ENCODE measurements at places on chromosomes 7 and 10.
A peak's percentile ranks its signal among the peaks of the same experiment; 100 is the strongest.

GRCh38 chr7:81769891-81770727, at the start of gene HGF:
HGF (minus strand) TSS chr7:81770047; CDS start chr7:81769971, 76 bp downstream.
- peak; percentile 64 for DNase-seq

GRCh38 chr10:96285331-96285752, 14.0 kb upstream of the BLNK start:
- DNase-seq = no peak

- no peak for DNase-seq
Measured at GRCh38 chr7:5776894-5777660, 4.4 kb downstream of the RNF216 start.

- DNase-seq = no peak
Measured at GRCh38 chr10:105974803-105975456, 1189.6 kb downstream of the SORCS1 start.

DNA sequence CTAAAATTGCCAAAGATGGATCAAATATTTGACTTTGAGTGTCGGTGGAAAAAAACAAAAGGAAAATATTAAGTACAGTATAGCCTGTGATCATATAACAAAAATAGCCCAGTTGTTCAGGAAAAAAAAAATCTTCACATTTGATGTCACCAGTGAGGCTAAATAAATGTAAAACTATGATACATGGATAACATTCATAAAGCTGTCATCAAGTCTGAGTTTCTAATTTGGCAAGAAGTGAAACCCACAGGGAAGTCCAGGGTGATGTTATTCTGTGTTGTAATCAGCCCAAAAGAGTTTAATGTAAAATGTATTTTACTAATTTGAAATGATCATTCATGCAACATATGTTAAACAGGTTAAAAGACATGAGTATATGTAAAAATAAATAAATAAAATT, 908.0 kb downstream of the PCDH15 start:
- no peak for DNase-seq

GRCh38 chr10:92074126-92074887, 150.7 kb downstream of the BTAF1 start:
- peak; percentile 20 for DNase-seq

GRCh38 chr7:152760854-152761748, 1.5 kb downstream of the ACTR3B start:
- DNase-seq = peak; percentile 92

GRCh38 chr10:72466018-72466417, 111.3 kb upstream of the DNAJB12 start:
- DNase-seq = no peak

- DNase-seq = no peak
Measured at GRCh38 chr10:15719899-15720634, at the start of gene ITGA8. ITGA8 (minus strand) TSS chr10:15719922; CDS start chr10:15719771, 151 bp downstream.

DNA sequence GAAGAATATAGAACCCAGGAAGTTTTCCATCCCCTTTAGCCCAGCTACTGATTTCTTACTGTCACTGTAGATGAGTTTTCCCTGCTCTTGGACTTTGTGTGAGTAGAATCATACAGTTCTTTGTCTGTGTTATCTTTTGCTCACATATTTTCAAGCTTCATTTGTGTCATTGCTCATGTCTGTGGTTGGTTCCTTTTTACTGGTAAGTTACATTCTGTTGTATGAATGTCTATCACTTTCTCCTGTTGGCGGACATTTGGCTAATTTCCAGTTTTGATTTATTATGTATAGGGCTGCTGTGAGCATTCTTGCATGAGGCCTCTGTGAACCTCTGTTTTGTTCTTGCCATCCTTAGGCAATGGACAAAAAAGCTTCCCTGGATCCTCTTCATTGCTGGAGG, 5.3 kb downstream of the GLRX3 start:
- peak; percentile 13 for DNase-seq

DNA sequence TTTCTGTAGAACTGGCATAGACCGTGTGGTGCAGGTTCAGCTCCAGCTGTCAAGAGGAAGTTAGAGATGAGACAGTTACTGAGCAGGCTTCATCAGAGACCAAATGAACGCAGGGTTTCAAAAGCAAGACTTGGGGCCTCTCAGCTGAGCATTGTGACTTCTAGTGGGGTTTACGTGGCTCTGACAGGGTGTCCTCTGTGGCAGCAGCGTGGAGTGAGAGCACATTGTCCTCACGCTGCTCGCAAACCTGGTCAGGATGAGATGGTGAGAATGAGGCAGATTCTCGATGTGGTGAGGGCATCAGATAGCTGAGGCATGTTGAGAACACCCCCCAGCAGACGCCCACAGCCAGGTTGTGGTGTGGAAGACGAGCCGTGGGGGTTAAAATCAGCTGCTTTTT, 126.0 kb downstream of the DNAJB6 start:
- DNase-seq = no peak

- no peak for DNase-seq
Measured at GRCh38 chr10:105192861-105193260, 551.8 kb downstream of the SORCS3 start.

DNA sequence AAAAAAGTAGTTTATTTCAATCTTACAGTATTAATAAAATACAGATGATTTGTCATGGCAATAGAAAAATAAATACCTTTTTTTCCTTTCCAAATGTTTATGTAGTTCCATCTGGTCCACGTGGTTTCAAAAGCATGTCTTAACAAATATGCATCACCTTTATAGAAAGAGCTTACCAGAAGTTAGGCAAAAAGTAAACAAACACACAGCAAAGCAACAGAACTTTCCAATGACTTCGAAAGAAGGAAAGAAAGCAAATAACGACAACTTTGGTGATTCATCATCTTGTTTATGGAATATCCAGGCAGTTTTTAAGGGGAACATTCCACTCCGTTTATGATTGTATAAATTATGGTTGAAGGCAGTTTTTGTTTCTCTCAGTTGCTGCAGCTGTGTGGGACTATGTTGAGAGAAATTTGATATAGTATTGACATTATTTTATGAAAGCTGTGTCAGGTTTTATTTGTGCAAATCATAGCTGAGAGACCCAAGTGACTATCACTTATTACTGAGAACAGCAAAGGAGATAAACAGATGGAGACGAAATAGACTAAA, 203.1 kb downstream of the CDC14C start:
- no peak for DNase-seq

GRCh38 chr7:50331564-50332208, 27.2 kb downstream of the IKZF1 start:
- DNase-seq = no peak

GRCh38 chr7:43666938-43667337, 62.4 kb downstream of the COA1 start:
- no peak for DNase-seq

DNA sequence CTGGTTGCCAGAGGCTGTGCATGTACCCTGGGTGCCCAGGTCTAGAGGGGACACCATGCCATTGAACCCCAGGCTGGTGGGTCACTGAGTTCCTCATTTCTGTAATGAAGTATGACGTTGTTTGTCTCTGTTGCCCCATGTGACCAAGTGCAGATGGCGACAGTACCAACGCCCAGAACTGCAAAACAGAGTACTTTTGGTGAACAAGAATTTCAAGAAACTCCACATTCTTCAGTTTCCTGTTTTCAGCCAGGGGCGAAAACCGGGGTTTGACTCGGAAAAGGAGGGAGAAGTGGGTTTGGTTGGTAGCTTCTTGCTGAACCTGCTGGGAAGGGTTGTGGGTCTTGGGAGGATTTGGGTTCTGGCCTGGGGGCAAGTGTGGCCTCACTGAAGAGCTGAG, 18.2 kb downstream of the CYP17A1 start:
- DNase-seq = no peak

DNA sequence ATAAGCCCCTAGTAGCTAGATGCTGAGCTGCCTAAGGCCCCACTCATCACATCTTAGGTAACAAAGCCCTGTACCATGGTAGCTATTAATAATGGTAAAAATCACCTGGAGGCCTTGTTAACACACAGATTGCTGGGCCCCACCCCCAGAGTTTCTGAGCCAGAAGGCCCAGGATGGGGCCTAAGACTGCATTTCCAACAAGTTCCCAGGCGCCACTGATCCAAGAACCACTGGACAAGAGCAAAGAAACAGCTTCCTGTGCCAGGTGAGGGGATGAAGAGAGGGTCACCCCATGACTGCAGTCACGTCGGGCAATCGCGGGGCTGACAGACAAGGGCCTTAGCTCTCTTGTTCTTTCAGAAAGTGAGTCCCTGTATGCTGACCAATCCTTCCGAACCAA, 46.8 kb downstream of the ACSM6 start:
- no peak for DNase-seq

GRCh38 chr10:89296220-89296648, 5.6 kb upstream of the IFIT2 start:
- DNase-seq = peak; percentile 41

GRCh38 chr10:33484787-33485186, 150.3 kb upstream of the NRP1 start:
- DNase-seq = no peak

DNA sequence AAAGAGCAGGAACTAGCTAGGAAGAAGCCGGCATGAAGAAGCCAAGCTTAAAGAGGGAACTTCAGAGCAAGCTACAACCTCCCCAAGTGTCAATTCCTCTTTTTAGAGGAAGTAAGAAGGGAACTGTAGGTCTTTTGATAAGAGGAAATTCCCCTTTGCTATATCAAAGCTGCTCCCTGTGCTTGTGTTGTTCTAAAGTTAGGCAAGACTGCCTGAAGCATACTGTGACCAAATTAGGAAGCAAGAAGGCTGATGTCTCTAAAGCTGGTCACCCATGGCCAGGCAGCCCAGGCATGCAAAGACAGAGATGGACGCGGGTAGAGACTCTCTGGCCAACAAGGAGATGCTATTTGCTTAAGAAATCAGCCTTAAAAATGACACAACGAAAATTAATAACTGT, 87.9 kb downstream of the RNF216 start:
- DNase-seq = peak; percentile 57

DNA sequence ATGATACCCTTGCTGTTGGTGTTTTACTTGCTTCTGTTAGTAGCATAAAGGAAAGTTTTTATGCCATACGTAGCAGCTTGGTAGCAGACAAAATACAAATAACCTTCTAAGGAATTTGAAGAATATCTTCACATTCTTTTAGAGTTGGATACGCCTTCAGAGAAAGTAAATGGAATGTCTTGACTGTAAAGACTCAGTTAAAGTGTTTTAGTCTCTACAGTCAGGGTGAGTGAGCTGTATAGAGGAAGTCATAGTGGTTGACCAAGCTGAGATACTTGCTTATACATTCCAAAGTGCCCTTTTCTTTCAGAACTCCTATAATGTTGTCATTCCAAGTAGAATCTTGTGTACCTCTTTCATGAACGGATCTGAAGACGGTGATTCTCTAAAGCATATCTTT, 37.7 kb downstream of the RABGEF1 start:
- DNase-seq = peak; percentile 55

DNA sequence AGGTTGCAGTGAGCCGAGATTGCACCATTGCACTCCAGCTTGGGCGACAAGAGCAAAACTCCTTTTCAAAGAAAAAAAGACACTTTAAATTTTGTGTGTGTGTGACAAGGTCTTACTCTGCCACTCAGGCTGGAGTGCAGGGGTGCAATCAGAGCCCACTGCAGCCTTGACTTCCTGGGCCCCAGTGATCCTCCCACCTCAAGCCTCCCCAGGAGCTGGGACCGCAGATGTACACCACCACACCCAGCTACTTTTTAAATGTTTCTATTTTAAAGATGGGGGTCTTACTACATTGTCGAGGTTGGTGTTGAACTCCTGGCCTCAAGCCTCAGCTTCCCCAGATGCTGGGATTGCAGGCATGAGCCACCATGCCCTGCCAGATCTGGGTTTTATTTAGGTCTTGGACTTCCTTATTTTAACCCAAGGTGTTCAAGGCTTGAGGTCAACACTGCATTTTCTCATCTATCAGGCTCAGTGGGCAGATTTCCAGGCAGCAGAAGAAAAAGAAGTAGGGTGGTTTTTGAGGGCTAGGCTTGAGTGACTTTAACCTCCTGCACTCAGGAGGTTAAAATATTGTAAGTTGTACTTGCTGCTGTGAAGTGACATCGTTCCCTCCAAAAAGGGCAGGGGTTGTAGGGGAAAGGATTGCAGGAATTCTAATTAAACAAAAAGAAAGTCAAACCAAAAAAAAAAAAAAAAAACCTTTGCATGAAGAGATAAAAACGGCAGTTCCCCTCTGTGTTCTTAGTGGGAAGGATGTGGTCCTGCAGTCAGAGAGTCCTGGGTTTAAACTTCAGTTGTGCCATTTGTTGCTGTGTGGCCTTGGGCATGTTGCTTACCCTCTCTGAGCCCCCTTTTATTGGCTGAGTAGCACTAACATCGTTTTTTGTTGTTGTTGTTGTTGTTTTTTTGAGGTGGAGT, 71.5 kb downstream of the CARD11 start:
- no peak for DNase-seq

DNA sequence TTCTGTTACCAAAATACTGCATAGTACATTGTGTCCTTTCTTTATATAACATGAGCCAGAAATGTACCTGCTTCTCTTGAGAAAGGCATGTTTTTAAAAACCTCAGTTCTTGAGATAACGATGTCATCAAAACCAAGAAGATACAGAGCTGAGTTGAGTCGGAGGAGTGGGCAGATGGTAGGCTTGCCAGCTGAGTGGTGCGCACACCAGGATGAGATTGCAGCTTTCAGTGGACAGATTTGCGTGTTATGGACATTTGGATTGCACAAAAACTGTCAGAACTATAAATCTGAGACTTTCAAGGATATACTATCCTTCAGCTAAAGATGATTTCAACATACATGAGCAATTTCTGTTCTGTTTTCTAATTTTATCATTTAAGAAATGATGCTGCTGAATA, 25.0 kb downstream of the PRKAR2B start:
- DNase-seq = no peak

DNA sequence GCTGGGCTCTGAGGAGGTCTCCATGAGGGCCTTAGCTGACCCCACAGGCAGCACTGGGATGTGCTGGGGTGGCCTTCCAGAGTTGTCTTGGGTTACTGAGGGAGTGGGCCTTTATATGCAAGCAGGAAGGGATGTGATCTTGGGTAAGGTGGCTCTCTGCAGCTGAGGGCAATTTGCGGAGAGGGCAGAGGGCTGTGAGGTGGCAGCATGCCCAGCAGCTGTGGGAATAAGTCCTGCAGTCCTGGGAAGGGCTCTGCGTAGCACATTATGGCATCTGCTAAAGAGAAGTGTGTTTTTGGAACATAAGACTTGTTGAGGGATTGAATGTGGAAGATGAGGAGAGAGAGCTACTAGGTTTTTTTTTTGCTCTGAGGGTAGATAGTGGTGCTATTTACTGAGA, 99.6 kb upstream of the KMT2E start:
- DNase-seq = no peak

DNA sequence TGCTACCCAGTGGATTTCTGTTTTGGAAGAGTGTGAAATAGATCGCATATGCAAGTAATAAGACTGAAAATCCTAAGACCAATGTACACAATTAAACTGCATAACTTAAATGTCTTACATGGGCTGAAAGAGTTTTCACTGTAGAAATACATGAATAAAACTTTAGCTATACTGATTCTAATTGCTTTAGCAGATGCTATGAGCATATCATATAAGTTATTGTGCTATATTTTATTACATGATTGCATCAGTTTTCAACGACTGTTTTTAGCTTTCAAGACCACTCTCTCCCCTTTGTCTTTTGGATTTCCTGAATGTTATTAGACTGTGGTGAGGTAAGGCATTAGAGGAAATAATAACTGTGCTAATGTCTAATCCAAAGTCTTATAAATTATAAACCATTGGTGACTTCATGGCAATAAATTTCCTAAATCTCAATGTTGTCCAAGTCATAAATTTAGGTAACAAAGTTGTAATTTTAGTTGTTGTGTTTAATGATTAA, 124.5 kb downstream of the SEMA3A start:
- no peak for DNase-seq
